Kasumi-1 (cell line): ENCODE measurements at places on chromosomes 11 and 22.

GRCh38 chr11:48083421-48083820, 103.1 kb downstream of the PTPRJ start:
- no peak for DNase-seq

DNA sequence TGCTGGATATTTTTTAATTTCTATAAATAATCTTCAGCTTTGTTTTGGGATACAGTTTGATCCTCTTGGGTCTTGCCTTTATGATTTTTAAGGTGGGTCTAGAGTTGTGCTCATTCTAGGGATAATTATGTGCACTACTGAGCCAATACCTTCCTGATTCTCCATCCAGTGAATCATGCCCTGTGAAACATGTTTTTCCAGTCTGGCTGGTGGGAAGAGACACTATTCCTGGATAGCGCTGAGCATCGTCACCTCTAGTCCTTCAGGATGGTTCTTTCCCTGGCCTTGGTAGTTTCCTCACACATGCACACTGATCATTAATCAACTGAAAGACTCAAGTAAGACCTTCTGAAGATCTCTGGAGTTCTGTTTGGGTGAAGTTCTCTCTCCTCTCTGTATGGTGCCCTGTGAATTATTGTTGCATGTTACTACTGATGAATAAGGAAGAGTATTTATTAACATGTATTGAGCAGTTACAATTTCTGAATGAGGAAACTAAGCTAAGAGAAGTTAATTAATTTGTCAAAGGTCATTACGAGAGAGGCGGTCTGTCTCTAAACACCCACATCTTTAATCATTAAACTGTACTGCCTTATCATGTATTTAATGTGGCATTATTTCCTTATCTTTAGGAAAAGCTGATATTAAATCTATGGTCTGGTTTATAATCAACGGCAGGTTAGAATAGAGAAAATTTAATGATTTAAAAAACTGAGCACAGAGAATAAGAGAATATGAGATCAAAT, 39.1 kb upstream of the LIPT2 start:
- DNase-seq = no peak

DNA sequence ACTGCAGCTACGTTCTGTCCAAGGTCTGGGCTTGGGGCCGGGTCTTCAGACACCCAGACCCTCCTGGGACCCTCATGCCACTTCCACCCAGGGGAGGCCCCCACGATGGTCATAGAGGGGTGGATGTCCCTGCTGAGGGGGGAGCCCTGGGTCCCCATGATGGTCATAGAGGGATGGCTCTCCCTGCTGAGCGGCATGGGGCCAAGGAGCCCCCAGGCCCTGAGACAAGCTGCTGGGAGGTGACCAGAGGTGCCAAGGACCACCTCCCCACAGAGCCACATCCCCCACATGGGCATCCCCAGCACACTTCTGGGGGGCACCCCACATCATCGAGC, 7.2 kb downstream of the MUC5B start:
- no peak for DNase-seq

DNA sequence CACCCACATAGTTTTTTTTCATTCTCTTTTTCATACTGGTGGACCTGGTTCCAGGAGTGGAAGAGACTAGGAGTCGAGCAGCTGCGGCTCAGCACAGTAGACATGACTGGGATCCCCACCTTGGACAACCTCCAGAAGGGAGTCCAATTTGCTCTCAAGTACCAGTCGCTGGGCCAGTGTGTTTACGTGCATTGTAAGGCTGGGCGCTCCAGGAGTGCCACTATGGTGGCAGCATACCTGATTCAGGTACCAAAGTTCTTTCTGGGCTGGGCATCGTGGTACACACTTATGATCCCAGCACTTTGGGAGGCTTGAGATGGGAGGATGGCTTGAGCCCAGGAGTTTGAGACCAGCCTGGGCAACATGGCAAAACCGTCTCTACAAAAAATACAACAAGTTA, 4.2 kb downstream of the PTPMT1 start:
- no peak for DNase-seq

GRCh38 chr11:33695051-33695566, 5.5 kb downstream of the C11orf91 start:
- DNase-seq = no peak

- no peak for DNase-seq
Observed at GRCh38 chr22:26981111-26981510, 323.7 kb downstream of the MIAT start.

DNA sequence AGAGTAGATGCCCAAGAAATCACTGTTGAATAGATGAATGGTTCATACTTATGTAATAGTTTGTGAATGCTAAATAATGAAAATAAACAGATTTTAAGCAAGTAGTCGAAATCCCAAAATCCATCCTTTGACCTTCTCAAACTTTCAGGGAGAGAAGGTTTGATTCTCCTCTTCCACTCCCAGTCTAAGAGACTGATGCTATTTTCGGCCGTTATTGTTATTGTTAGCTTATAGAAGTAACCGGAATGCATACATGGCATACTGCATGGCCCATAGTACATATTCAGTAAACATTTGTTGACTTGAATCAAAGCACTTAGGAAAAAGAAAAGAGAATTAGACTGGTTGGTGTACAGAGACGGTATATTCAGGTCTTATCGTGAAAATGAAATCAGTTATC, 76.6 kb downstream of the NAV2 start:
- no peak for DNase-seq

- no peak for DNase-seq
Observed at GRCh38 chr11:61569701-61570100, 11.2 kb downstream of the SYT7 start.

DNA sequence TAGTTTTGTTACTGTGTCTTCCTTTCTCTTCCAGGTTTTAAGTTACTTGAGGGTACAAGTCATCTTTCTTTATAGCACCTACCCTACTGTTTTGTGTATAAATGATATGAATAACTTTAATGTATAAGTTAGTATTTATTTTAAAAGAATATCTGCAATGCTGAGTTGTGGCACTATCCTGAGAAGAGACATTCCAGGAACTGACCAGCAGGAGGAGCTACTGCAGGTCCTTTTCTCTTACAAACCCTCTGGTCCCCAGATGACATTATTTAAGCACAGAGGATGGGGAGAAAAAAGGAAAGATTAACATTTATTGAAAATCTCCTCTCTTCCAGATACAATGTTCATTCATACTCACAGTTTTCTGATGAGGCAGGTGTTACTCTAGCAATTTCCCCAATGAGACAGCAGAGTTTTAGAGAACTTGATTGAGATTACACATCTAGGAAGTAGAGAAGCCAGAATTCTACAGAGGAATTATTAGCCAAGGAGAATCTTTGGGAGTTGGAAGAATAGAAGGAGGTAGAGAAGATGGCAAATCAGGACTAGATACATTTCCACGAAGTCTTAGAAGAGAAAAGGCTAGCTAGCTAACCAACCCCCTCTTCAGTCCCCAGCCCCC, 541.2 kb upstream of the API5 start:
- peak; percentile 50 for DNase-seq

DNA sequence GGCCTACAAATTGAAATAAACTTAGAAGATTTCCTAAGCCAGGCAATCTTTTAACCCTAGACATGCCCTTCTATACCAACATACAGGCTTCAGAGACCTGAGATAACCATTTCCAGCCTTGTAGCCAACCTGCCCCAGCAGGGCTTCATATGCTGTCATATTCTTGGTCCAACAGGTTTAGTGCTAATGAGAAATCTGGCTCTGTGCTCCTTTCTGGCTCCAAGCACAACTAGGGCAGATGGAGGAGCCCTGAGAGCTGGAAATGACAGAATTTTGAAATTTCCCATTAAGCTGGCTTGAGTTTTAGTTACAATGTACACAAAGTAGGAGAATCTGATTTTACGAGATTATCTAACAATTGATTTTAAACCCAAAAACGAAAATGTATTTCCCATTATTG, 323.0 kb upstream of the CCDC90B start:
- DNase-seq = no peak

DNA sequence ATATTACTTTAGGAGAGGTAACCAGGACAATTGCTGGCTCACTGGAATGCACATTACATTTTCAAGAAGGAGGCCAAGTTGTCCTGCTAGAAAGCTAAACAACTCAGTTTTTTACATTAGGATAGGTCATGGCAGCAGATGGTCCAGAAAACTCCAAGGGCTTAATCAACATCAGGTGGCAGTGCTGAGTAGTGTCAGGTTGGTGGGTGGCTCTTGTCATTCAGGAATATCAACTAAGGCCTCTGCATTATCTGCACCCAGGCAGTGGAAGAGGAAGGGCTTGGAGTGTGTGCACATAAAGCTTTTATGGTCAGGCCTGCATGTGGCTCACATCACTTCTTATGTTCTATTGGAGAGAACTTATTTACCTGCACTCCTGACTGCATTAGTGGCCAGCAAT, 32.2 kb upstream of the OR4B1 start:
- no peak for DNase-seq

DNA sequence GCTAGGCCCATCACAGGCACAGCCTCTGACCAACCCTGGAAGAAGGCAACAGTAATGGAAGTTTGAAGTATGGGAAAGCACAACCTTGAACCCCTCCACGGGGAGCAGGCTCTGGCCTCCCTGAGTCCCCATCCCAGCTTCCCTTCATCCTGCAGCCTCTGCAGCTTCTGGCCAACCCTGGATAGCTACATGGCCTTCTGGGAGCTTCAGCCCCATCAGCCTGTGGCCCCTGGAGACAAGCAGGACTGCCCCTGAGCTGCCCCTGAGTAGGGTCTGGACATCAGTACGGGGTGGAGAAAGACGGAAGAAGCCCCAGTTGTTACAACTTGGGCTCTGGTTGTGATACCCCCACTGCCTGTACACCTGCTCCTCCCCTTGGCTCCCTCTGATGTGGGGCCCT, 113.8 kb upstream of the CD82 start:
- DNase-seq = no peak

DNA sequence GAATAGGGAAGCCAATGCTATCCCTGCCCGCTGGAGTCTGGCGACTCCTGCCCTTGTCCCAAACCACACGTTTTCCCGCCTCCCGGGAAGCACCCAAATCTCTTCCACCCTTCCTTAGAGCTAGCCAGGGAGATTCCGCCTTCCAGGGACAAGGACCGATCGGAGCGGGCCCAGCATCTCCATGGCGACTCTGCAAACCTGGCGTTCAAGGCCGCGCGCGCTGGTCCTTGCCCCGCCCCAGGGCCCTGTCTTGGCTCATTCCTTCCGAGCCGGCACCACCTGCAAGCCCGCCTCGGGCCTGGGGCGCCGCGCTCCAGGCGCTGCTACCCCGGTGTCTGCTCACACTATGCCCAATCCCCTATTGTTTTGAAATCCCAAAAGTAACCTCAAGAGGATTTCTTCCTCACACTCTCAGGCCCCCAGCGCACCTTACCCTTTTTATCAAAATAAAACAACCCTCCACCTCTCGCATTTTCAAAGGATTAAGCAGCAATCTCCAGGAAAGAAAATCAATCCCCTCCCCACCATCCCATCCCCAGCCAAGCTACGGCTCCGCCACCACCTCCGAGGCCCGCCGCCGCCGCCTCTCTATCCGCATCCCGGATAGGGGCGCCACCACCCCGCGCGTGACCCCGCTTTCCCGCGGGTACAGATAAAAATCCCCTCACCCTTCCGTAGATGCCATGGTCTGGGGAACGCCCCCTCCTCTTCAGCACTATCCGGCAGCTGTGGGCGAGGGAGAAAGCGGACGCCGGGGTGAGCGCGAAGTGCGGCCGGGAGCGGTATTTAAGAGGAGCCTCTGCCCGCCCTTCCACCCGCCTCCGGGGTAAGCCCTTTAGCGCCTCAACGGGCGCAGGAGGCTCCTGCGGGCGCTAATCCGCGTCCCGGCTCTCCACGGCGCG, 825 bp downstream of the SLC1A2 start:
- DNase-seq = peak; percentile 29

- no peak for DNase-seq
Observed at GRCh38 chr22:34960005-34960404, 106.0 kb upstream of the ISX start.

DNA sequence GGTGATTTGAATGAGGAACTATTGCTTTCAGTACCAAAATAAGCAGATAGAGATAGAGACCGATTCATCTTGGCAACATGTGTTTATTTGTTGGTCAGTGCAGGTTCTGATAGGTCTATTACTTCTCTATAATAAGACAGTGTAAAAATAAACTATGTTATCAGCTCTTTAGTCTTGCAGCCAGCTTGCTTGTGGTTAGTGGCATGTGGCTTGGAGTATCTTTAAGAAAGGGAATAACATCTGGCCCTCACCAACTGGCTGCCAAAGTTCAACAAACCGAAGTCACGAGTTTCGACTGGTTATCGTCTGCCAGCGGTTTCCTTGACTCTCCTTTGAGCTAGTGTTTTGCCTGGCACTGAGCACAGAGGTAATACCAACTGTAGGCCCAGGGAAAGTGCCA, 71.8 kb downstream of the CTTN start:
- peak; percentile 41 for DNase-seq

DNA sequence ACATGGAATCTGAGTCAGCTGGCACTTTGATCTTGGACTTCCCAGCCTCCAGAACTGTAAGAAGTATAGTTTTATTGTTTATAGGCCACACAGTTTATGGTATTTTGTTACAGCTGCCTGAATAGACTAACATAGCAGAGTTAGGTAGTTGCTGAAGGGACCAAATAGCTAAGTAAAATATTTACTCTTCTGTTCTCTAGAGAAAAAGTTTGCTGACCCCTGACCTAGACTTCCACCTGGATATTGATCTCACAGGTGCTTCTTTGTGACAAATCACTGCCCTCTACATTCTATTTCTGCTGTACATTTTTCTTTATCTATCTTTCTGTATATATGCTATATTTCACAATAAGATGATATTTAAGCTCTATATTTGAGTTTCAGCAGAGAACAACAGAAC, 212.5 kb downstream of the CSNK2A3 start:
- DNase-seq = no peak

GRCh38 chr11:61850687-61851086, 22.6 kb downstream of the FADS2 start:
- no peak for DNase-seq

- DNase-seq = no peak
Observed at GRCh38 chr22:47065756-47066615, 303.5 kb downstream of the TBC1D22A start.

- DNase-seq = no peak
Observed at GRCh38 chr11:27806122-27806521, 105.9 kb upstream of the BDNF start.

DNA sequence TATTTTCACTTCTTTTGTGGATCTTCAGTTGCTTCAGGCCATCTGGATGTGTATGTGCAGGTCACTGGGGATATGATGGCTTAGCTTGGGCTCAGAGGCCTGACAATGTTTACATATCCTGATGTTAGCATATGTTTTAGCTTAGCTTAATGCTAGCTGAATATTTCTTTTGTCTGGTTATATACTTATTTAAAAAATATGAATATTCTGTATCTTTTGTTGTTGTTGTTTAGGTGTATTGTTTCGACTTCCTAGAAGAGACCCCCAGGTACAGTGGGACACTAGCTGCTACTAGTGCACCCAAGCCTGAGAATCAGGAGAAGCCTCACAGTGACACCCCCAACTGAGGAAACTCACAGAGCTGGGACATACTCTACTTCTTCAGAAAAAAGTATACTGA, at the start of gene KDM4E:
TSS of gene KDM4E (plus strand) at position 301 of the 400 bp plus-strand sequence. CDS start 300 bp downstream, outside the sequence.
- DNase-seq = no peak

DNA sequence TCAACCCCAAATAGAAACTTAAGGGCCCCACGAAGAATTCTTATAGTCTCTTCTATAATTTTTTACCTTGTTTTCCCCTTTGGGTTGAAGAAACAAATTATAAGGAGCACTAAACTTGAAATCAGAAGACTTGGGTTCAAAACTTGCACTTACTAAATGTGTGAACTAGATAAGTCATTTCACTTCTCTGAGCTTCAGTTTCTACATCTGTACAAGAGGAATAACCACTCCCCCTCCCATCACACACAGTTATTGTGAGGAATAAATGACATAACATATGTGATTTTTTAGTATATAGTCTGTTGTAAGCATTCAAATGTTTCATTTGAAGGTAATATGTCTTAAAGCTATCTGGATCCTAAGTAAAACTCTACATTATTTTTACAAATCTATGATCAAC, 78.8 kb downstream of the LIF start:
- no peak for DNase-seq
